ENCODE measurements at places on chromosomes 13 and 19. TPM values are rescaled to one million over a fixed set of nuclear protein-coding genes. Genes with fewer than 3 reads are reported as not detected.

The LTBP4 gene
- 153 TPM for total RNA-seq

The TMEM255B gene
- 1.1 TPM for total RNA-seq

DNA sequence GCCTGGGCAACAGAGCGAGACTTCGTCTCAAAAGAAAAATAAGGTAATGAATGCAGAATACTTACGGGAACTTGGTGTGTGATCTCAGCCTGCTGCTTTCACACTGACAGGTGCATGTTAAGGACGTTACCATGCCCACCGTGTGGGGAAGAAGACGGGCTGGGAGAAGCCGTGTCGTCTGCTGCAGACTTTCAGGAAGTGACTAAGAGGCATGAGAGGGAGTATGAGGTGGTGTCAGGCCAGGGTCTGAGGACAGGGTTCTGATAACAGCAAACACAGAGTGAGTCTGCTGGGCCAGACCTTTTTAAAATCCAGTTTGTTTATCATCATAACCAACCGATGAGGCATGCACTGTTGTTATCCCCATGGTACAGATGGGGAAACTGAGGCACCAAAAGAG lies 13.6 kb upstream of the GALP start:
- DNase-seq = peak; percentile 74

GRCh38 chr13:66840621-66841020 lies 389.5 kb downstream of the PCDH9 start:
- DNase-seq = no peak

DNA sequence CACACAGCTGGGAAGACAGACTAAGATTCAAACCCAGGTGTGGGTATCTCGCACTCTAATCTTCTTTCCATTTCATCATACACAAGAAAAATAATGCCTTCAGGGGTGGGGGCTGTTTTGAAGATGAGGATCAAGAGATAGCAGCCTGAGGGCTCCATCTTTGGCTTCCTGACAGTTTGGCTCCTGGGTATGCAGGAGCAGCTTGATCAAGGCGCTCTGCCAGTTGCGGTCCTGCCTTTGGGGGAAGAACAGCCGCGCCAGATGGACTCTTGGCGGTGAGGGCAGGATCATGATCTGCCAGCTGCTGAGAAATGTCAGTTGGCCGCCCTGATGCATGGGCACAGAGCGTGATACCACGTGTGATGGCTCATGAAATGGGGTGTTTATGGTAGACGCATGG lies 119.1 kb downstream of the IER2 start:
- no peak for DNase-seq

The PALM3 gene
- total RNA-seq = not detected

DNA sequence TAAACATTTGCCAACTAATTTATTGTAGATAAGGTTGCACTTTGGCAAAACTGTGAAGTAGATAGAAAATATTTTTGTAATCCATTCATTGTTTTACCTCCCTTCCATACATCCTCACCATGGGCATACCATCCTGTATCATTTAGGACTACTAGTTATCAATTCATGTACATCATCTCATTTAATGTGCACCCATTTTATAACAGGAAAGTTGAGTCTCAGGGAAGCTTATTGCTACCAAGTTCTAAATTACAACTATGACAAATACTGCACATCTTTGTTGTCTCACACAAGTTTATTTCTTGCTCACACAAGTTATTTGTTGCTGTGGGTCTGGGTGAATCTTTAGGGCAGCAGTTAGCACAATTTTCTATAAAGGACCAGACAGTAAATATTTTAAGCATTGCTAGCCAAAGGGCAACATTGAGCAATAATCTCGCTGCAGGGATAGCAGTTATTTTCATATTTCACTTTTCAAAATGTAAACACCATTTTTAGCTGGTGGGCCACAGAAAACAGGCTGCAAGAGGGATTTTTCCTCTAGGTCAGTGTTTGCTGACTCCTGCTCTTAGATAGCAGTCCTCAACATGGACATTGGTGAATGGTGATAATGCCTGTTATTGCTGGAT lies 276.5 kb downstream of the GPC6 start:
- no peak for DNase-seq

- DNase-seq = no peak
These were observed 9.1 kb upstream of the BCAM start for GRCh38 chr19:44799627-44800346.

The C5AR2 gene
- total RNA-seq = not detected

The FGF21 gene
- total RNA-seq = not detected

DNA sequence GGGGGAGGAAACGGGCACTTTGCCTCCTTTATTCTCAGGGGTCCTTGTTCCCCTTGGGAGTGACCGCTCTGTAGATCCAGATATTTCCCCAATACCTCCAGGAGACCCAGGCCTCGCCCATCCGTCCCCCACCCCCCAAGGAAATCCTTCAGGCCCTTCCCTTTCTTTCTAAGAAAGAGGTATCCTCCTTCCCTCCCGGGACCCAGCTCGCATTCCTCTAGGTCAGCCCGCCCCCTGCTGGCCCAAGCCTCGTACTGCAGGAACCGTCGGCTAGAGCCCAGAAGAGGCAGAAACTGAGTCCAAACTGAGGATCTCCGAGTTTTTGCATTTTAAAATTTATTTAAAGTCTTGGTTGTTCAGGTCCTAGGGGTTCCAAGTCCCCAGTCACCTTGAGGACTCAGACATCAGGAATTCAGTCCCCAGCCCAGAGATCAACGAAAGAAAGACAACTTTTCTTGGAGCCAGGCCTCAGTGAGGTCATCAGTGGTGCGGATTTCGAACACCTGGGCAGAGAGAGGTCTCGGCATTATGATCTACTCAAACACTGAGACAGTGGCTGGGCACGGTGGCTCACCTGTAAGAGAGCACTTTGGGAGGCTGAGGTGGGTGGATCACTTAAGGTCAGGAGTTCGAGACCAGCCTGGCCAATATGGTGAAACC lies 7.5 kb upstream of the LRFN1 start:
- DNase-seq = peak; percentile 89

DNA sequence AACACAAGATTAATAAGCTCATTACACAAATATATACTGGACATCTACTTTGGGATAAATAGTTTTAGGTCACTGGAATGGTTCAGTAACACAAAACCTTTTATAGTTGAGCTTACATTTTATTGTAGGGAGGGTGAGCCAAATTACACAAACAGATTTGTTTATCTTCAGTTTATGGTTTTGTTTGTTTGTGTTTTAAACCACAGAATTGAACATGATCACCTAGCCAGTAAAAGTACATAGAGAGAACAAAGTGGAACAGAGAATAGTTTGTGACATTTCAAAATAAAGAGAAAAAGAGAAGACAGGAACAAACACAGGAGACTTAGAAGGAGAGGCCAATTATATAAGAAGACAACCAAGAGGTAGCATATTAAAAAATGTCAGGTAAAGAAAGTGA lies 1930.2 kb upstream of the PCDH20 start:
- DNase-seq = no peak

GRCh38 chr19:46536391-46536790 lies 40.7 kb upstream of the PNMA8B start:
- DNase-seq = no peak

DNA sequence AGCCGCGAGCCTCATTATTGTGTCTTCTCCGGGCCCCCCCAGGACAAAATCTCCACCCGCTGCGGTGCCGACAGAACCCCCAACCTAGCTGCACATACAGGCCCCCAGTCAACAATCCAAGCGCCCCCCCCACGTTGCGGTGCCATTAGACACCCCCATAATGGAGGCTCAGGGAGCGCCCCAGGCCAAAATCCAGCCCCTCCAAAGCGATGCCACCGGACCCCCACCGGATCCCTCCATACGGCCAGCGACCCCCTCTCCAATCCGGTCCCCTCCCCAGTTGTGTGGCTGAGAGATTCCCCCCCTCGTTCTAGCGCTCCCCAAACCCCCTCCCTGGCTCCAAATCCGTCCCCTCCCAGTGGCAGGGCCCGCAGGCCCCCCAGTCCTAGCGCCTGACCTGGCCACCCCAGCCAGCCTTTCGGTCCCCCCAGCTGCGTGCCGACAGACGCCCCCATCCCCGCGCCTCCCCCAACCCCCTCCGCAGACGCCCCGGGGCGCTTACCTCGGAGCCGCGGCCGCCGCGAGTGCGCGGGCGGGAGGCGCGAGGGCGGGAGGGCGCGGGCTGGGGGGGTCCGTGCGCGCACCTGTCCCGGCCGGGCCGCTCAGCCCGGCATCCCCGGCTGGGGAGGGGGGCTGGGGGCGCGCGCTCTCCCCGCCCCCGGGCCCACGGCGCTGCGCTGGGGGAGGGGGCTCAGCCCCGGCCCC lies 21.6 kb upstream of the SEMA6B start:
- no peak for DNase-seq

DNA sequence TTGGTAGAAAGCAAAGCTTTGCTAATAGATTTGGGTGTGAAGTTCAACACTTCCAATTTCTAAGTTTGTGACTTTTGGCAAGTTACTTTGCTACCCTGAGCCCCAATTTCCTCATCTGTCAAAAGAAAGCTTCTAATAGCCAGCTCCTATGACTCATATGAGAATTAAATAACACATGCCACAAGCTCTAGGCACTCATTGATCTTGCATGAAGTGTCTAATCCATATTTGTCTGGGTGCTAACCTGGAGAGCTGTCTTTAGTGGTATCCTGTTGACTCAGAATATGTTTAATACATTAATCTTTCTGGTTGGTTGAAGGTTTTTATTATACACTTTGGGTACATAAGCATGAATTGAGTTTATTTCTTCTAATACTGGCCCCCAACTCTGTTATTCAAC lies 188.8 kb downstream of the POSTN start:
- DNase-seq = no peak

DNA sequence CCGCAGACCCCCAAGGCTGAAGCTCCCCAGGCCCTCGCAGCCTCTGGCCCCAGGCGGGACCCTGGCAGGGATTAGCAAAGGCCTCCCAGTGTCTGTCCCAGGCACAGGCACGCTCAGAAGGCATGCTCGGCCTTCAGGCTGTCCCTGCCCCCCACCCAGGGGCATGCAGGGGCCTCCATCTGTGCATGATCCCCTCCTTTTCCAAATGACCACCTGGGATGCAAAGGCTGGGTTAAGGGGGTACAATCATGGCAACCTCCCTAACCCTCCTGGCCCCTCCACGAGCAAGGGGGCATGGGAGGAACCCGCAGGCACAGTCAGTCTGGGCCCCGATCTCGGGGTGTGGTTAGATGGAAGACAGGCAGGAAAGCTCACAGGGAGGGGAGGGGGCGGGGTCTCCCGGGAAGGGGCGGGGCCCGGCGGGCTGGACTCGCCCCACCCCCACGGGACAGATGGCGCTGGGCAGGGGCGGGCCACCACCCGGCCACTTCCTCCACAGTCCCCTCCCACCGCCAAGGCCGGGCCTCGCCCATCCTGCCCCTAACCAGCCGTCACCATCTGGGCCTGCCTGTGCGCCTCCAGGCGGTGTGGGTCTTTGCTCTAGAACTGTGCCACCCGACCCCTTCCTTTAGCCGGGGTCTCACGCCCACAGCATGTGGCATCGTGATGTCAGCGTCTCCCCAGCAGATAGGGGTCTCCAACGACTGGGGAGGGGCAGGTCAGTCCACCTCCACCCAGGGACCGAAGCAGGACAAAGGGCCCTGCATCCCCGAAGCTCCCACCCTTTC lies 7.0 kb upstream of the REXO1 start:
- peak; percentile 94 for DNase-seq

DNA sequence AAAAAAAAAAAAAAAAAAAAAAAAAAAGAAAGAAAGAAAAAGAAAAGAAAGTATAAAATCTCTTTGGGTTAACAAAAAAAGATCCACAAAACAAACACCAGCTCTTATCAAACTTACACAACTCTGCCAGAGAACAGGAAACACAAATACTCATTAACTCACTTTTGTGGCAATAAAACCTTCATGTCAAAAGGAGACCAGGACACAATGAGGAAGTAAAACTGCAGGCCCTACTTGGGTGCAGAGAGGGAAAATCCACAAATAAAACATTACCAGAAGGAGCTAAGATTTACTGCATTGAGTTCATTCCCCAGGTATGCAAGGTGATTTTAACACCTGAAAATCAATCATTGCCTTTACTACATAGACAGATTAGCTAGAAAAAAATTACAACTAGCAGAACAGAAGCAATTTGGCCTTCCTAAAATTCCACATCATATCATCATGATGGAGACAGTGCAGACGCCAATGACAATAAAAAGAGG lies 9.6 kb upstream of the CEACAM5 start:
- DNase-seq = no peak

The KLK1 gene
- total RNA-seq = 1.1 TPM

DNA sequence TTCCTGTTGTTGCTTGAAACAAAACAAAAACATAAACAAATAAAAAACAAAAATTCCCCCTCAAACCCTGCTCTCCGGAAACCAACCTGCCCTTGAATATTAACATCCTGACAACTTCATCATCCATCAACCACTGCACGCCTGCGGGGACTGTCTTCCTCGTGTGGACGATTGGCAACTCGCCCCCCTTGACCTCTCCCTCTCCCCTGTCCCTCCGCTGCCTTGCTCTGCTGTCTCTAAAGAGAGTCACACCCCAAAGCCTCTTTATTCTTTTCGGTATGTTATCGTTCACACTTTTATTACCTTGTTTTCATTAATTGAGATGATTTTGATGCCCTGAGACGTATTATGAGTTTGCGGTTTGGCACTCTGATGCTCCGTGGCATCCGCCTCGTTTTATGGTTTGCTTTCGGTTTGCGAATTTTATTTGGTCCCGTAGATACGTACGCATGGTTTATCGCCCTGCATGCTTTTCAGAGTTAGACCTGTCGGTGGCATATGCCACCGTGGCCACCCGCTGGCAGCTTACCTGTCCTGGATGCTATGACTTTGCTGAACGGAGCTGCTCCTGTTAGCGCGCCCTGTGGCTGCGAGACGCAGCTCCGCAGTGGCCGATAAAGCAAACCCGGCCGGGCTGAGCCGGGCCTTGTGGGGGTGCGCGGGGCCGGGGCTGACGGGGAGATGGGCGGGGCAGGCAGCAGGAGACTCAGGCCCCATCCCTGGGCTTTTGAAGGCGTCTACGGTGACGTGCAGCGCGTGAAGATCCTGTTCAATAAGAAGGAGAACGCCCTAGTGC lies 10.6 kb downstream of the PTBP1 start:
- no peak for DNase-seq

The MAU2 gene
- total RNA-seq = 38.6 TPM

- DNase-seq = no peak
These were observed 103.0 kb downstream of the KL start for GRCh38 chr13:33119022-33119781.

DNA sequence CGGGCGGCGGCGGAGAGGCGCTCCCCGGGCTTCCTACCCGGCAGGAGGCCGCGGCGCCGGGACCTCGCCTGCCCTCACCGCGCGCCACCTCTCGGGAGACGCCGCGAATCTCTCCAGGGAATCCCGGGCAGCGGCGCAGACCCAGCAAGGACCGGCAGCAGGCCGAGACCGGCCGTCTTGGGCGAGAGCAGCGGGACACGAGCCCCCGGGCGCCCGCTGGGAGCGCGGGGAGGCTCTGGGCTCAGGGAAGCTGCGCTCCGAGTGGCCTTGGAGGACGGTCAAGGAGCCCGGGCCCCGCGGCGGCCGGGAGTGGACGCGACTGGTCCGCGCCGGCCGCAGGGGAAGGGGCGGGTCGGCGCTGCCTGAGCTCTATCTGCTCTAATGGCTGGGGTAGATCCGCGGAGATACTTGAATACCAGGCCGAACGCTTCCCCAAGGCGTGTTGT lies 14.7 kb downstream of the CDX2 start:
- no peak for DNase-seq

The POLR1G gene
- 7.4 TPM for total RNA-seq

The CABP5 gene
- total RNA-seq = not detected

- DNase-seq = no peak
These were observed 611.4 kb downstream of the PCDH9 start for GRCh38 chr13:66618702-66619101.

GRCh38 chr19:55493645-55494171 lies 5.5 kb downstream of the SSC5D start:
- DNase-seq = no peak

GRCh38 chr13:93655154-93655553 lies 428.5 kb downstream of the GPC6 start:
- no peak for DNase-seq

The ADAMTSL5 gene
- 0.95 TPM for total RNA-seq

The TTYH1 gene
- not detected for total RNA-seq

The DIRAS1 gene
- total RNA-seq = 0.24 TPM

The ZNF57 gene
- 3.9 TPM for total RNA-seq

The KLK14 gene
- total RNA-seq = 0.69 TPM

All from activated naive CD4-positive, alpha-beta T cell treated with anti-CD3 and anti-CD28 coated beads for 36 hours (primary cell).